HepG2 (cell line): ENCODE measurements at places on chromosomes 1 and 21. TPM values are rescaled to one million over a fixed set of nuclear protein-coding genes. Genes with fewer than 3 reads are reported as not detected.

The SPATA45 gene
- 0.17 TPM in 1 of 2 replicates, not detected in the other for polyA plus RNA-seq

The RAB42 gene
- 166 and 170 TPM in 2 replicates for polyA plus RNA-seq

The C1QC gene
- not detected in 2 replicates for polyA plus RNA-seq

The PROX1 gene
- polyA plus RNA-seq, result 10.0 and 12.3 TPM in 2 replicates

The PLCH2 gene
- 0.67 and 1.3 TPM in 2 replicates for polyA plus RNA-seq

The GNG4 gene
- 64.3 and 69.5 TPM in 2 replicates for polyA plus RNA-seq

The CD1E gene
- polyA plus RNA-seq, result not detected in 2 replicates

The RGSL1 gene
- not detected in 2 replicates for polyA plus RNA-seq

The LCE6A gene
- not detected in 2 replicates for polyA plus RNA-seq

The EVA1C gene
- 0.33 and 0.34 TPM in 2 replicates for polyA plus RNA-seq
